ENCODE measurements at places on chromosomes 16 and 17.

DNA sequence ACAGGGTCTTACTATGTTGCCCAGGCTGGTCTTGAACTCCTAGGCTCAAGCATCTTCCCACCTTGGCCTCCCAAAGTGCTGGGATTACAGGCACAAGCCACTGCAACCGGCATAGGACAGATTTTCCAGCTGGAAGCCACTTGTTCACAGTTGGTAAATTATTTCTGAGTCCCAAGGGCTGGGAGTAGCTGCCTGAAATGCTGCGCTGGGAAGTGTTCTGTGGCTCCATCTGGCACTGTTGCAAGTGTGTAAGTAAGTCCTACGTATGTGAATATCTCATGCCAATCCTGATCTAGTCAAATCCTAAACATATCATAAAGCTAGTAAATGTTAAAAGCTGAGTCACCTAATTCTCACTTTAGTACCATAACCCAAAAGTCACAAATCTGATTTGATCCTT lies 48.1 kb downstream of the YWHAE start:
- DNase-seq, result no peak

GRCh38 chr17:82463925-82464566 lies 5.5 kb downstream of the NARF start:
- DNase-seq, result no peak

DNA sequence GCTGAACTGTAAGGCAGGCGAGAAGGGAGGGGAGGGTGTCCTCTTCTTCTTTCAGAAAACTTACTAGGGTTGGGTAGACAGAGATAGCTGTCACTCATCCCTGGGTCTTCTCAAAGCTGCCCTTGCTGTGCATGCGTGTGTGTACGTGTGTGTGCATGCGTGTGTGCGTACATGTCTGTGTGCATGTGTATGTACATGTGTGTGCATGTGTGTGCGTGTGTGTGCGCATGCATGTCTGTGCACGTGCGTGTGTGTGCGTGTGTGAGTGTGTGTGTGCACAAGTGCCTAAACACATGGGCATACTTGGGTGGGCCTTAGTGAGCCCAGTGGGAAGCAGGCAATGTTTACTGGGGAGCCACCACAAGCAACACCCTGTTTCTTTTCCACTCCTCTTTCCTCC lies 154.8 kb upstream of the TNRC6C start:
- DNase-seq, result no peak

DNA sequence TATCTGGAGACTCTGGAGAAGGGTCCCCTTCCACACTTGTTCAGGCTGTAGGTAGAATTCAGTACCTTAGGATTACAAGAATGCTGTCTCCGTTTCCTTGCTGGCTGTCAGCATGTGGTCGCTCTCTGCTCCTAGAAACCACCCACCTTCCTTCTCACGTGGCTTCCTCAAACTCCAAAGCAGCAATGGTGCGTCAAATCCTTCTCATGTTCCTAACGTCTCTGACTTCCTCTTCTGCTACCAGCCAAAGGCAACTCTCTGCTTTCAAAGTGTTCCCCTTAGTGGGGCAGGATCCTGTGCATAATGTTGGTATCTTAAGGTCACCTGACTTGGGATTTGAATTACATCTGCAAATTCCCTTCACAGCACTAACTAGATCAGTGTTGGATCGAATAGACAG lies 30.9 kb upstream of the DYNLRB2 start:
- DNase-seq, result no peak

- DNase-seq, result no peak
Measured at GRCh38 chr17:31394544-31394943, 3.1 kb downstream of the RAB11FIP4 start.

DNA sequence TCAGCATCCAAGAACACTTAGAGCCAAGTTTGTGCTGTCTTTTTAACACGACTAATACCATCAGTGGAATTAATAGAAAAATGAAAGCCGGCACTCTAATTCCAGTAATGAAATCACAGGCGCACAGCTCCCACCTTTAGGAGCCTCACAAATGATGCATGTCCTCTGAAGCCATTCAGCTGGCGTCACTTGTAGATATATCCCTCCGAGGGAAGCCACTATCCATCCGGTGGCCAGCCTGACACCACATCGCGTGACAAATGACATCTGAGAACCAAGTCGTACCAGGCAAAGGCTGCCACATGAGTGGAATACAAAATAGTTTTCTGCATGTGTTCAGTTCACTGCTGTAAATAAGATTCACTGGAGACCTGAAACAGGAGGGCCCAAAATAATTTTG lies 205.6 kb downstream of the GRIN2A start:
- no peak for DNase-seq

DNA sequence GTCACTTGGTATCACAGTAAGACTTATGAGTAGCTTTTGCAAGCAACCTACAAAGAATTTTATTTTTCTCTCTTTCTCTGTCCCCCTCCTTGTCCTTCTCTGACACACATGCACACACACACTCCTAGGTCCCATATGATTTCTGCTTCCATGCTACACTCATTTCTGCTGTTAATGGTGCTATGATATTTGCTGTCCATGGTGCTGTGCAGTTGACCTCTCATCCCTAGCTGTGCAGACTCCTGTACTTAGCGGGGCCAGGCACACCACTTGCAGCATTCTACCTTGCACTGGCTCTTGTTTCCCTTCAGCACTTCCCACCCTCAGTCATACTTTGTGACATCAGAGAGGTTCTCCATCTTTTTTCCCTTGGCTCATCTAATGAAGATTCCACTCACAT lies 158.9 kb upstream of the CNTNAP4 start:
- DNase-seq, result no peak

- DNase-seq, result no peak
Measured at GRCh38 chr17:55421179-55421934, at the start of gene MMD. TSS of gene MMD (minus strand) at chr17:55421835. CDS start at chr17:55421695, 140 bp downstream.

DNA sequence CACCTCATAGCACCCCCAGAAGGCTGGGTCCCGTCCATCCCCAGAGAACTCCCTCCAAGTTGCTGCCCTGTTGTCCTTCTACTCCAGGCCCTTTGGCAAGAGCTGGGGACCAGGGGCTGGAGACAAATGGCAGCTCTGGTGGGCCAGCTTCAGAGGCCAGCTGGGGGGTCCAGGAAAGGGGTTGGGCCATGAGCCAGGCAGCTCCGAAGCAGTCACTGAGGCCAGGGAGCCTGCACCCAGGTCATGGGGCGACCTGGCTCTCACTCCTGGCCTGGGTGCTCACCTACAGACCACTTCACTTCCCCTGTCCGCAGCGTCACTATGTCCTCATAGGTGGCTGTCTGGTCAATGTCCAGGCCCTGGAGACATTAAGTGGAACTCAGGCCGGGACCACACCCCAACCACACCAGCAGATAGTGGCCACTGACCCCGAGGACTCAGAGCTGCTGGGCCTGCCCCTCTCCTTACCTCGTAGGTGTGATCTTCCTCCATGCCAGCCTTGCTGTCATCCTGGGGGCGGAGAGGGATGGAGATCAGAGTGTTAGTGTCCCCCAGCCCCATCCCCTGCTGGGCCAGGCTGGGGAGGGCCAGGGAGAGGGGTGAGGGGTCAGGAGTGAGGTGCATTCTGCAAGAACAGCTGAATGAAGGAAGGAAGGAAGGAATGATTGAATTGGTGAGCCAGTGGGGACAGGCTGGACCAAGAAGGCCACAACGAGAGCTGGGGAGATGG lies 3.0 kb downstream of the CD79B start:
- DNase-seq, result no peak

DNA sequence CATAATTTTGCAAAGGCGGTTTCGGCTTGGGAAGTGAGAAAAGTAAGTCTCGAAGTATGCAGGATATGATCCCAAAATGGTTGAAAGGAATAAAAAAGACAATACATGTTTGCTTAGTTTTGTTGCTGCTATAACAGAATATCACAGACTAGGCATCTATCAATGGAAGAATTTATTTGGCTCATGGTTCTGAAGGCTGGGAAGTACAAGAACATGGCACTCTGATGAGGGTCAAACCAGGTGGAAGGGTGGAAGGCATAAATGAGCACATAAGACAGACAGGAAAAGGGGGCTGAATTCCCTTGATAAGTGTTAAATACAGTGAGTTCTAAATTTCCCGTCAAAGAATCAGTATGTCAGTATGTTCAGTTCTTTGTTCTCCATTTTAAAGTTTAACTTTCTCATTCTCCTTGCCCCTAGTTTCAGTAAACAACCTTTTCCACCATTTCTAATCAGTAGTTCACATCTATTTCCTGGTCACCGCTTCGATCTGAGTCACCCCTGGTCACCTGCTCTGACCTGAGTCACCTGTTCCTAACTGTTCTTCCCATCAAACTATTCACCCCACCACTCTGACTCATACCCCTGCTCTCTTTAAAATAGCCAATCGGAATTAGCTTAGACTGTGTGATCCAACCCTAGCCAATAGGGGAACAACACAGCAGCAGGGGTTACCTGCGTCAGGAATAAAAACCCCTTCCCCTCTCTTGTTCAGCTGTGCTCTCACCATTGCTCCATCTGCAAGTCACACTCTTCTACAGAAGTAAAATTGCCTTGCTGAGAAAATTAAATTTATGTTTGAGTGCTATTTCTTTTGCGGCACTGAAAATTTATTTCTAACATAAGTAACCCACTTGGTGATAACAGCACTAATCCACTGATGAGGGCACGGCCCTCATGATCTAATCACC lies 240.8 kb downstream of the STX8 start:
- no peak for DNase-seq
